ENCODE measurements at places on chromosomes 16 and 17.
A peak's percentile ranks its signal among the peaks of the same experiment; 100 is the strongest.

- DNase-seq = peak; percentile 94
Observed at GRCh38 chr17:1203111-1203966, 23.6 kb upstream of the ABR start.

GRCh38 chr17:74529243-74529642 lies 2.0 kb downstream of the CD300LB start:
- no peak for DNase-seq

DNA sequence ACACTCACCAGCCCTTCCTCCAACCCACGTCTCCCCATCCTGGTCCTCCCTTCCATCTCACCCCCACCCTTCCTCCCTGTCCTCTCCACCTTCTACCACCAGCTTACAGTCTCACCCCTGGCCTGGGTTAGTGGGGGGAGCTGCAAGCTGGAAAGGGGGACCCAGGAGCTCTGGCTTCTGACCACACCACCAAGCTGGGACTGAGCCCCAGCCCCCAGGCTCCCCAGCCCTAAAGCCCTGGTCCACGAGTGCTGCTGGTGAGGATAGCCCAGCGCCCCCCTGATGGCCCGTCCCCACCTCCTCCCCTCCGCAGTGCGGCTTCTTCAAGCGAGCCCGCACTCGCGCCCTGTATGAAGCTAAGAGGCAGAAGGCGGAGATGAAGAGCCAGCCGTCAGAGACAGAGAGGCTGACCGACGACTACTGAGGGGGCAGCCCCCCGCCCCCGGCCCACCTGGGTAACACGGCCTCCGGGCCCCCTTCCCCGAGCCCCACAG lies 7.2 kb upstream of the PDK2 start:
- no peak for DNase-seq

DNA sequence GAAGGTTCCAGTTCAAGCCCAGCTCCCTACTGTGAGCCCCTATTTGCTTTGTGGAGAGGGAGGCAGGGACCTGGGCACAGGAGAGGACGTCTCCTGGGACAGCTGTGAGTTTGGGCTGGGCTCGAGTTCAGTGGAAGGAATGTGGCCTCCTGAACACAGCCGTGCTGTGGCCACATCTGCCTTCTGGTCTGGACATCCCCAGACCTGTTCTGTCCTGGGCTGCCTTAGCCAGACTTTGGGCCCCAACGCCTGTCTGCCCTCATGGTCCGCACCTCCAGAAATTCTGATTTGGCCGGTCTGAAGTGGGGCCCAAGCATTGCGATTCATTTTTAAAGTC lies 60.4 kb upstream of the LGALS9 start:
- no peak for DNase-seq

DNA sequence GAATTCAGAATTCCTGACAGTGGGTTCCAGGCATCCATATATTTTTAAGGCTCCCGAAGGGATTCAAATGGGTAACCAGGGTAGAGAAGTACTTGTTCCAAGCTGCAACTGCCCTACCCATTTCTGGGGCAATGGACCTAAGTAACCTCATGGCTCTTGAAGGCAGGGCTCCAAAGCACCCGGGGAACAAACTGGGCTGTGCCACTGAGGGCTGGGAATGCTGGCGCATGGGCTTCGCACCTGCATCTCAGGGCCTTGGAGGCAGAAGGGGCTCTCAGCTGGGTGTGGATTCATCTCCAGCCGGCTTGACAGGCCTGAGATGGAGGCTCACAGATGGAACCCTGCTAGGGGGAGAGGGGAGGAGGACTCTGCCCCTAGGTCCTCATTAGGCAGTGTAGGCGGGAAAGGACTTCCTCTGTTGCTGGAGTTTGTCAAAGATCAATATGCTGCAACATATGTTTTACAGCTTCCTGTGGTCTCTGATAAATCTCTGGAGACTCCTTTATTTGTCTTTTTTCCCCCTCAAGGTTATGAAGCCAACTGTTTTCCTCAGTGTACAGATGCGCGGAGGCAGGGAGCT lies 232.3 kb upstream of the NLRP1 start:
- no peak for DNase-seq

DNA sequence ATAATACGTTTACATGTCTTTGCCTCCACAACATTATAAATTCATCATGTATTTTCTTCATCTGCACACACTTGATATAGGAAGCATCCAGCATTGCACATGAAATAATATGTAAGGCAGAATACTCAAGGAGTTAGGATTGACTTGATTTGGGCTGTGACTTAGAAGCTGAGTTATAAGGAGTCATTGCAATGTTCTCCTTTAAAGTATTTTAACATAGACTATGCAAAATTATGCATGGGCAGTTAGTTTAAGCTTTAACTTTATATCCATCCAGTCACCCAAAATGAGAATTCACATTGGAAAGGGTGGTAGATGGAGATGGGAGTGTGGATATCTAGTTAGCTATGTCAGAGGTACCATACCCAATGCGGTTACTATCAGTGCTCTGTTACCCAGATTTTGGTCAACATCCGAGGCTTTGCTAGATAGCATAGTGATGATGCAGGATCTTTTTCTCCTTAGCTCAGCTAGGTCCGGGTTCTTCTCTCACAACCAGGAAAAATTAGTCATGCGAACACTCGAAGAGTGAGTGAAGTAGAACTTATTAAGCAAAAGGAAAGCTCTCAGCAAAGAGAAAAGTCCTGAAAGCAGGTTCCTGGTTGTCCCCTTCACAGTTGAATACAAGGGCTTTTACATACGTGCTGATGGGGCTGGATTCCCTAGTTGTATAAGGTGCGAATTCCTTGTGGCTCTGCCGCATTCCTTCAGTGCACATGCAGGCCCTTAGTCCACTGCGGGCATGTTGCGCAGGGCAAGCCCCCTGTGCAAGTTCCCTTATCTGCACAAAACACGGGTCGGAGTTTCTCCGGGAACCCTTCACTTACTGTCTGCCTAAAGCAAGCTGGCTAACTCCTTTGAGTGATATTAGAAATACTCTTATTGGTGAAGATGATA lies 73.1 kb upstream of the FAM20A start:
- DNase-seq = no peak

- DNase-seq = peak; percentile 29
Observed at GRCh38 chr17:8155231-8155995, 3.2 kb upstream of the PER1 start.

- no peak for DNase-seq
Observed at GRCh38 chr16:82379551-82379950, 209.5 kb upstream of the MPHOSPH6 start.

GRCh38 chr17:39659279-39660010 lies 5.7 kb upstream of the TCAP start:
- no peak for DNase-seq

GRCh38 chr16:69523566-69524305 lies 42.0 kb upstream of the NFAT5 start:
- no peak for DNase-seq

DNA sequence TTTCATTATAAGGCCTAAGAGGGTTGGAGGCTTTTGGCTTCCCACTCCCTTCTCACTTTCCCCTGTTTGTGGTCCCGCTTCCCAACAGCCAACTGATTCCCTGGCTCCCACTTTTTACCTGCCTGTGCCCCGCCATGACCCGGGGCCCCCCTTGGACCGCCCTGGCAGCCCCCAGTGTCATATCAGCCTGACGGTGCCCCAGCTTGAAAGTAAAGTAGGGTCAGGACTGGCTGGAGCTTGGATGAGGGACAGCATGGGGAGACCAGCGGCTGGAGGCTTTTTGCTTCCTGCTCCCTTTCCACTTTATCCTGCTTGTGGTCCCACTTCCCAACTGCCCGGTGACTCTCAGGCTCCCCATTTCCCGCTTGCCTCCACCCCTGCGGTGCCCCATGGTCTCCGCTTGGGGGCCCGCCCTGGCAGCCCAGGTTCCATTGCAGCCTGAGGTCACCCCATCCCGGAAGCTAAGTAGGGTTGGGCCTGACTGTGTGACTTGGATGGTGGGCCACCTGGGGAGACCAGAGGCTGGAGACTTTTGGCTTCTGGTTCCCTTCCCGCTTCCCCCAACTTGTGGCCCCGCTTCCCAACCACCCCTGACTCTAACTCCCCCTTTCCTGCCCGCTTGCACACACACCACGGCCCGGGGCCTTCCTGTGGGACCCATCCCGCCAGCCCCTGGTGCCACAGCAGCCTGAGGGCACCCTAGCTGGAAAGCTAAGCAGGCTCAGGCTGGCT lies 2274.7 kb downstream of the TP53TG3F start:
- no peak for DNase-seq

DNA sequence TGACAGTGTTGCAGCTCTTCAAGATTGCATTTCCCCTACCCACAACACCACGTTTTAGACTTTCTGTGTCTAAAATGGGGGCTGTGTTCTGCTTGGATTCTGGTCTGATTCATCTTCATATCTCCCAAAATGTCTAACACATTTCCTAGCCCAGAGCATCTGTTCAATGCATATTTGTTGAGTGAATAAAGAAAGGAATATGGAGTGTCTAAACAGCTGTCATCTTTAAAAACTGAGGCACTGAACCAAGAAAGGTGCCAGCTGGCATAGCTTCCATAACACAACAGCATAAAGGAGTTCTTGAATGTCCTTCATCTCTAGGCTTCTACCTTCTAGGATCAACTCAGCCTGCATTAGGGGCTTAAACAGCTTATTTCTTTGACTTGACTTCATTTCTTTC lies 67.4 kb downstream of the CDH11 start:
- DNase-seq = no peak

DNA sequence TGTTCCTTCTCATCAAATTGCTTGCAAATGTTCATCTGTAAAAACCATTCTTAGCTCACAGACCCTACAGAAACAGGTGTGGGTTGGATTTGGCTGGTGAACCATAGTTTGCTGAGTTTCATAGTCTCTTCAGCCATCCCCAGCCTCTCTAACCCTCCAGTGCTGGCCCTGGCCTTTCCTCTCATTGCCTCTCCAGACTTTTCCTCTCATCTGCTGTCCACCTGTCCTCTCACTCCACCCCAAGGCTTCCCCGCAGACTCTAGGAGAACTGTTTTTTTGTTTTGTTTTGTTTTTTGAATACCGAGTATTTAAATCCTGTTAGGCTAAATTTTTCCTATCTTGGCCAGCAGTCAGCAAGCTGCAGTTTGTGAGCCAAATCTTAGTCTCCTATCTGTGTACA lies 41.1 kb downstream of the MEOX1 start:
- DNase-seq = no peak

- no peak for DNase-seq
Observed at GRCh38 chr17:11625878-11626277, 27.6 kb downstream of the DNAH9 start.

GRCh38 chr17:38354466-38354865 lies 2.8 kb downstream of the SOCS7 start:
- DNase-seq = no peak

DNA sequence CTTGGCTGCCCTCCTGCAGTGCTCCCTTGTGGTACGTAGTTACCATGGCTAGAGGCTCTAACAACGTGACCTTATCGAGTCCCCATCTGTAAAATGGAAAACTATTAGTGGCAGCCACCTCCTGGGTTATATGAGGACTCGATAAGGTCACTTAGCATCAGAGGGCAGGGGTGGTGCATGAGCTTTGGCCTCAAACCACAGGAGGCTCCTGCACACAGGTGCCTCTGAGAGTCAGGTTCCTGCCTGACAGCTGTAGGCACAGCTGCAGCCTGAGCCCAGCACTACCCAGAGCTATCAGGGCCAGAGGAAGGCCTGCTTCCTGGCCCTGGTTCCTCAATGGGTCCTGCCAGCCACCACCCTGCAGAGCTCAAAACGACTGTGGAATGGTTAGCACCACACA lies 57.2 kb upstream of the SEC14L1 start:
- no peak for DNase-seq

GRCh38 chr16:59684911-59685310 lies 950.8 kb upstream of the GOT2 start:
- no peak for DNase-seq

DNA sequence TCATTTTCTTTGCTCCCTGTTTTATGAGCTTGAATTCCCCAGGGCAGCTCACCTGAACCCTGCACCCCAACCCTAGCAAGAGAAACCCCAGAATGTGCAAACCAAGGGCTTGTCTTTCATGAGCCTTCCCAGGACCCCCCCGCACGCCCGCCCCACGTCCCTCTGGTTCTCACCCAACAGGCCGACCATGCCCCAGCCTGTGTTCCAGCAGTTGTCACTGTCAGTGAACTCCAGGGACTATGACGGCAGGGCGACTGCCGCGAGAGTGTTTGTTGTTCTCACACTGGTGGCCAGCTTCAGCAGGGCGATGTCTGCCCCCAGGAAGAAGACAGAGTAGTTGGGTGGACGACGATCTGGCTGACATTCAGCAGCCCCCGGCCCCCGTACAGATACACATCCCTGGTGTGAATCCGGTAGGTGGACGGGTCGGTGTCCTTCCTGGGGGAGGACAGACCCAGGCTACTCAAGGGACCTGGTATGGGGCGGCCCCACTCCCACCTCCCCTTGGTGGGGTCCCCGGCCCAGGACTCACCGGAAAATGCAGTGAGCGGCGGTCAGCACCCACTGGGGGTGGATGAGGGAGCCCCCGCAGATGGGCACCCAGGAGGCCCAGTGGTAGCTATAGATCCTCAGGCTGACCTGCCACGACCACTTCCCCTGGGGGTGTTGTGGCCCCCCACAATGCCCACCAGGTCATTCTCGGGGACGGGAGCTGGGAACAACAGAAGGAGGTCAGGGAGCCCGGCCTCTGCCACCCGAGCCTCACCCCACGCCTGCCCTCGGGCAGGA lies 20.1 kb downstream of the TPSD1 start:
- DNase-seq = no peak

DNA sequence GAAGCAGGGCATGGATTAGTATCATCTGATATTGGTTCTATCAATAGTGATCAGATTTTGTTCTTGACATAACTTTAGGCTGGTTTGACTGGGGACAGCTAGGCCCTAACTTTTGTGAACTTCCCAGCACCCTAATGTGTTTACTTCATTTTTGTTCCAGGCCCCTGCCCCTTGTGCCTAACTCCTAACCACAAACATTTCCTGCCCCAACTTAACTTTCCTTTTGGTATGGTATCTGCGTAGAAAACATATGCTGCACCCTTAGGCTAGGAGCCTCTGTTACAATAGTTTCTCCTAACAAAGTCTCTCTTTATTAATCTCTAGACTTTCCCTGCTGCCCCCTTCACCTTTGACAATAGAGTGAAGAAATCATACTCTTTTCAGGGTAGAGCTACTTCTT lies 2.5 kb downstream of the ADPRM start:
- DNase-seq = no peak

DNA sequence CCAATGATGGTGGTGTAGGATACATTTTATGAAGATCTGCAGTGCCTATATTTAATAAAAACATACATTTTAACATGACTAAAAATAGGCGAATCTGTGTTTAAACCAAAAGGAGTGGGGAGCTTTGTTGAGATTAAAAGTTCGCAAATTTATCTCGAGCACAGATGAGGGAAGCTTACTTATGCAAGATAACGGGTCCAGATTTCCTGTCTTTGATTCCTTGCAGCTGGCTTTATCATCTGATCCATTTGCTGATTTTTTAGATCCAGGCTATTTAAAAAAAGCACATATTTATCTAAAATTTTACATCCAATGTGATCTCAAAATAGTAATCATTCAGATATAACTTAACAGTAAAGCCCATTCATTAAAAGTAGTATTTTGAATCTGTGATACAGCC lies 57.0 kb upstream of the INTS2 start:
- no peak for DNase-seq

DNA sequence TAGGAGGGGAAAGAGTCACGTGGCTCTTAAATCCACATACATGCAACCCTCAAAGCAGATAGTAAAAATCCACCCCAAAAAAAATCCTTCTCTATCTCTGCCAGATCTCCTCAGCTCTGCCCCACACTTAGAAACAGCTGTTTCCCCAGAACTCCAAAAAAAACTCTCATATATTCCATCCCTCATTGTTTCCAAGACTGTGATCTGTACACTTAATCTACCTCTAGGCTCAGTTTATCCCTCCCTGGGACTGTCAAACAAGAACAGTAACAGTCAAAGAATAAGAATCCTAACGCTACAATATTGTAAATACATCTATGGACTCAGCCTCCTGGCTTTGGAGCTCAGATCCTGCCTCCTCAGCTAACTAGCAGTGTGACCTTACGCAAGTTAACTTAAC lies 11.6 kb downstream of the CUEDC1 start:
- no peak for DNase-seq
